IMR-90 (cell line): ENCODE measurements at places on chromosomes 4 and X. TPM values are rescaled to one million over a fixed set of nuclear protein-coding genes. Genes with fewer than 3 reads are reported as not detected.

Gene DIPK2B
- not detected in 2 replicates for total RNA-seq

Gene NWD2
- total RNA-seq = not detected in 2 replicates

Gene ZNF41
- 7.8 and 8.1 TPM in 2 replicates for total RNA-seq

Gene PABPC1L2A
- not detected in 2 replicates for total RNA-seq

Gene ADH7
- total RNA-seq = not detected in 2 replicates

Gene KDR
- total RNA-seq = not detected in 2 replicates

Gene FRG2
- total RNA-seq = not detected in 2 replicates

Gene CDX4
- total RNA-seq = not detected in 2 replicates

Gene KLB
- total RNA-seq = not detected in 2 replicates

Gene GPC4
- 0.54 and 0.56 TPM in 2 replicates for total RNA-seq

Gene DAPP1
- total RNA-seq = not detected in 2 replicates

Gene MTCP1
- total RNA-seq = 0.54 and 0.56 TPM in 2 replicates

Gene PAGE2B
- total RNA-seq = not detected in 2 replicates

Gene TKTL2
- not detected in 2 replicates for total RNA-seq

Gene SATL1
- total RNA-seq = not detected in 2 replicates

Gene ERVMER34-1
- total RNA-seq = not detected in 2 replicates

Gene CPLX1
- not detected in 2 replicates for total RNA-seq

Gene HPGDS
- total RNA-seq = not detected in 2 replicates
